Right renal cortex interstitium (tissue), 3 donors: ENCODE measurements at places on chromosomes 3 and 15. TPM values are rescaled to one million over a fixed set of nuclear protein-coding genes. Genes with fewer than 3 reads are reported as not detected.

C3orf85 gene
- polyA plus RNA-seq: 19.4 TPM

EXD1 gene
- polyA plus RNA-seq: not detected

GOLGA8G gene
- polyA plus RNA-seq: not detected

PRICKLE2 gene
- 19.0 TPM for polyA plus RNA-seq

TMEM158 gene
- polyA plus RNA-seq: 5.4 TPM

NECTIN3 gene
- 42.4 TPM for polyA plus RNA-seq

TJP1 gene
- 177 TPM for polyA plus RNA-seq

DNA sequence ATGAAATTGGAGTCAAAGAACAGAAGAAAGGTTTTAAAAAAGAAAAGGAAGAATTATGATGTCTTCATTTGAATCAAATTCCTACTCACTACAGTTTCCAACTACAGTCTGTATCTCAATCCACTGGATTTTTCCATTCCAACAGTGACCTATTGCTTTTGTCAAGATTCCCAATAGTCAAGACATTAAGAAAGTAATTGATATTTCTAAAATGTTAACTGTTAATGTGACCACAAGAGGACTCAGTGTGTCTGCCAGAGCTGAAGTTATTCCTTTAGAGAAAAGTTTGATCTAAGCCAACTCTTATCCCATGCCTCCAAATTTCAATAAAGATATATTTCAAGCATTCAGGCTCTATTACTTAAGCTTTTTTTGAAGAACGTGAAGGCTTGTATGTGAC lies 163.2 kb downstream of the CACNA1D start:
- DNase-seq: no peak

DNA sequence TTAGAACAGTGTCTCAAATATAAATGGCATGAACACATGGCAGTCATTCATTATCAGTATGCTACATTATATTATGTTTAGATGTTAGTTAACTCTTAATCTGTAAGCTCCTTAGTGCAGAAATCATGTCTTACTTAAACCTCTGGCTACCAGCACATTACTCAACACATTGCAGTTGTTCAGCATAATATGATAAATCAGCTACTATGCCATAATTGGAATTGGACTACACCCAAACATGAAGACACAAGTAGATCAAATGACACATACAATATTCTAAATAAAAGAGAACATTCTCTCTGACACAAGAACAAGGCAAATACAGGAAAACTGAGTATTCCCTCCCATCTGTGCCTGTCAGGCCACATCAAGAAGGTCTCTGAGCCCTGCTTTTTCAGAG lies 116.1 kb downstream of the PCCB start:
- no peak for DNase-seq

- DNase-seq: no peak
Observed at GRCh38 chr3:57078635-57079473, 18.4 kb downstream of the SPATA12 start.

DNA sequence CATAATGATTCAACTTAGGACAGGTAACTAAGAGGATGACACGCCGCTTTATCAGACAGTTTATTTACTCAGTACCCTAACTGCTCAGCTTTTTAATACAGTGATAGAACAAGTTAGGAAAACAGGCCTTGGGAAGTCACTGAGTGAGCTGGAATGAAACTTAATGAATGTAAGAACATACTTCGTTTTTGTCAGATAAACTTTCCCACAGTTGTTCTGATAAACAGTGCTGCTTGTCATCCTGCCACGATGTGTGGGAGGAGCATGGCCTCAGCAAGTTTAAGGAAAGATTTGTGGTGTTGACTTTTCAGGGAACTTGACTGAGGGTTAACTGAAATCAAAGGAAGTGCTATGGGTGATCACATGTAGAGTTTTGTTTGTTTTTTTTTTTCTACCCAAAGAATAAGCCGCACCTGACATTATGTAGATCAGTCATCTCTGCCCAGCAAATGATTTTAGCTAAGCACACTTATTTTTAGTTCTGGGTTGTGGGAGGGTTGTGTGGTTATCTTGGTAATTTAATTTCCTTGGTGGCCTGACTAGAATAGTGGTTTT lies 5.6 kb upstream of the P2RY14 start:
- DNase-seq: no peak

DNA sequence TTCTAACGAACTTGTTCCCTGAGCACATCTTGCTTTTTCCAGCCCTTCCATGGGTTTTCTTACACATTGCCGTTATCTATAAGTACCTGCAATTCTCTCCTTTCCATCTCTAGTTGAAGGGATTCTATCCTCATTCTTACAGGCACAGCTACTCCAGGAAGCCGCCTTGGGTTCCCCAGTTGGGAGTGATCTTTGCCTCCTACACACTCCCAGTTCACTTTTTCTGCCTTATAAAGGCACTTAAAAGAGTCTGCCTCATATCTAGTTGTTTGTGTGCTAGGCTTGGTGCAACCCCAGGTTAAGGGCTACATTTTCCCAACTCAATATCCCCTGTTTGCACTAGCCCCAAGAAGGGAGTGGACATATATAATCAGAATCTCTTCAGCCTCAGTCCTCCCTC lies 44.0 kb upstream of the IREB2 start:
- DNase-seq: no peak

DNA sequence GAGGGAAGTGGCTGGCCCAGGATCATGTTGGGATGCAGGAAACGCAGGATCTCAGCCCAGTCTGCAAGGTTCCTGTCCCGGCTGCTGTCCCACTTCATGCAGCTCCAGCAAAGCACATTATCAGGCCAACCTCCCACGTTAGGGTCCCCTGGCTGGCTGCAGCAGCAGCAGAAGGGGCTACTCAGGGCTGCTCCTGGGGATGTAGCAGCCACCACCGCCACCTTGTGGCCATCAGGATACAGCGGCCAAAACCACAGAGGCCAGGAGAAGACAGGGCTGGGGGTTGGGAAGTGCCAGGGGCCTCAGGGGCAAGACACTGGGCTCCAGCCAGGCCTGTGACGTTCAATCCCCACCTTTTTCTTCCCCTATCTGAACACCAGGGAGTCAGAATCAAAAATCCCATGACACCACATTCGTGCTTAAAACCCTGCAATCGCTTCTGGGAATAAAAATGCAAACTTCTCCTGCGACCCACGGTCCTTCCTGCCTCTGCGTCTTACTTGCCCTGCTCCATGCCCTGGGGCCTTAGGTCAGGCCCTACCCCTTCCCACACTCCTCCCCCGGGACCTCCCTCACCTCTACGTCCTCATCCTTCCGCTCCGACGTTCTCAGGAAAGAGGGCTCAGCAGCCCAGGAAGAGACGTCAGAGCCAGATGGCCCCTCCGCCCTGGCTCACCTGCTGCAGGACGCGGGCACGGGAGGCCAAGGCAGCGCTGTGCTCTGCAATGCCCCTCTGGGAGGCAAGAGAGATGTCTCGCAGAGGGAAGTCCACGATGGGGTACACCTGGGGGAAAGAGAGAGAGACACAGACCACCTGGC lies 21.5 kb downstream of the SSUH2 start:
- DNase-seq: peak; percentile 68

GRCh38 chr3:182697345-182697919 lies 95.9 kb upstream of the ATP11B start:
- no peak for DNase-seq

DNA sequence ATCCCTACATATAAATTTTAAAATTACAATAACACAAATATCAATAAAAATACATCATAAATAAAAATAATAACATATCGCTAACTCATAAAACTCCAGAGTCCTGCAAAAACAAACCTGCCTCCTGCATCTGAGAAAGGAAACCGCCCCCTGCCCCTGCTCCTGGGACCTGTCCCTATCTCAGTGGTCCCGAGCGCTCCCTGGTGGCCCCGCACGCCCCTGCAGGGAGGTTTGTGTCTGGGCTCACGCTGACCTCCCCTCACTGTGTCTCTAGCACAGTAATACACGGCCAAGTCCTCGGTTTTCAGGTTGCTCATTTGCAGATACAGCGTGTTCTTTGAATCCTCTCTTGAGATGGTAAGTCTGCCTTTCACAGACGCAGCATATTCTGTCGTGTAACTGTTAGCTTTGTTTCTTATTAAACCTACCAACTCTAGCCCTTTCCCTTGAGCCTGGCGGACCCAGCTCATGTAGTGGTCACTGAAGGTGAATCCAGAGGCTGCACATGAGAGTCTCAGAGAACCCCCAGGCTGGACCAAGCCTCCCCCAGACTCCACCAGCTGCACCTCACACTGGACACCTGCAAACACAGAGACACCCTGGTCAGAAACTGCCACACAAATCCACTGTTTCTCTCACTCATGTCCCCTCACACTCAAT lies 554.1 kb downstream of the GOLGA6L6 start:
- no peak for DNase-seq

DNA sequence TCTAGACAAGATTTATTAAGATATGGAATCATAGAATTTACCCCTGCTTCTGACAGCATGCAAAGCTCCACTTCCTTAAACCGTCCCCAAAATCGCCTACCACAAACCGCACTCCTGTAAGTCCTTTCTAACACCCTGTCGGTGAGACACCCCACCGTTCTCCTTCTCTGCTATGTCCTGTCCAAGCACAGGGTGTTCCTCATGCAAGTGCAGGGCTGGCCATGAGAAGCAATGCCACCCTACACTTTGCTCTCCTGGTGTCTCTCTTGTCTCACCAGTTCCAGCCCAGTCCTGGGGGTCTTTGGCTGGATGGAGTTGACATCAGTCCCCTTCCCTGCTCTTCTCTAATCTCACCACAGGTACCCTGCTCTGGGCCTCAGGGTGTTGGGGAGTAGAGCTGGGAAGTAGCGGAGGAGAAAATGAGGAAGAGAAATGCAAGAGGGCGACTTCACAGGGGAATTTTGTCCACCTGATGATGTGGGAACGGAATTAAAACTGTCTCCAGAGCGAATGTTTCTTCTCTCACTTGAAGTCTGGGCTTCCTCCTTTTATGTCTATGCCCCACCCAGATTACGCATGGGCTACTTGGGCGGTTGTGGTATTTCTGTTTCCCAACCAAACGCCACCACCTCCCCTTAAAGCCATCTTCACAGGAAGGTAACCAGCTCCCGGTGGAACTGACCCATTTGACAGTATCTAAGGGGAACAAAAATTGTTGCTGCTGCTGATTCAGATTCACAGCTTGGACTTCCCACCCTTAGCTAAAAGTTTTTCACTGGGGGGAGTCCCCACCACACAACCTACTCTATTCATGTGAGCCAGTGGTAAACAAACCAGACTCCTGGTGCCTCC lies 49.9 kb downstream of the CASR start:
- no peak for DNase-seq

GRCh38 chr15:70301396-70301795 lies 203.7 kb upstream of the TLE3 start:
- DNase-seq: no peak

DNA sequence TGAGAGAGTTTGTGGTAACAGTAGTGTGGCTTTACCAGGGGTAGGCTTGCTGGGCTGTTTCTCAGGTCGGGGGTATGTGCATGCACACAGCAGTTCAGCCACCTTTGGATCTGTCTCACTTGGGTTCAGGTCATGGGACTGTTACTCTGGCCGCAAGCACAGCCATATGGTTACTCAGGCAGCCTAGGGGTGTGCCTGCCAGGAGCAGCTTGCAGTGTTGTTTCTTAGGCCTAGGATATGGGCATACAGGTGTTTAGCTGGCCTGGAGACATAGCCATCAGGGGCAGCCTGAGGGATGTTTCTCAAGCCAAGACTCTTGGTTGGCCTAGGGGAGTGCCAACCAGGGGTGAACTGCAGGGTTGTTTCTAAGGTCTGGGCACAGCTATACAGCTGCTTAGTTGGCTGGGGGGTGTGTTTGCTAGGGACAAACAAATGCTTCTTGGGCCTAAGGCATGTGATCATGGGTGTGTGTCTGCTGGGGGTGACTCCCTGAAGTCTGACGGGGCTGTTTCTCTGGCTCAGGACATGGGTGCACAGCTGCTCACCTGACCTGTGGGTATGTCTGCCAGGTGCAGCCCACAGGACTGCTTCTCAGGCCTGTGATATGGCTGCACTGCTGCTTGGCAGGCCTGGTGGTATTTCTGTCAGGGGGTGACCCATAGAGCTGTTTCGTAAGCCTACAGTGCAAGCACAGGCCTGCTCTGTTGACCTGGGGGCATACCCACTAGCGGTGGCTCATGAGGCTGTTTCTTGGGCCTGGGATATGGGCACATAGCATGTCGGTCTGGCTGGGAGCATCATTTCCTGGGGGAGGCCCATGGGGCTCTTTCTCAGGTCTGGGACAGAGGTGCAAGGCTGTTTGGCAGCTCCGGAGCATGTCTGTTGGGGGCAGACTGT lies 168.0 kb upstream of the THRB start:
- no peak for DNase-seq

GRCh38 chr3:113151461-113152031 lies 59.8 kb upstream of the BOC start:
- peak; percentile 76 for DNase-seq

DNA sequence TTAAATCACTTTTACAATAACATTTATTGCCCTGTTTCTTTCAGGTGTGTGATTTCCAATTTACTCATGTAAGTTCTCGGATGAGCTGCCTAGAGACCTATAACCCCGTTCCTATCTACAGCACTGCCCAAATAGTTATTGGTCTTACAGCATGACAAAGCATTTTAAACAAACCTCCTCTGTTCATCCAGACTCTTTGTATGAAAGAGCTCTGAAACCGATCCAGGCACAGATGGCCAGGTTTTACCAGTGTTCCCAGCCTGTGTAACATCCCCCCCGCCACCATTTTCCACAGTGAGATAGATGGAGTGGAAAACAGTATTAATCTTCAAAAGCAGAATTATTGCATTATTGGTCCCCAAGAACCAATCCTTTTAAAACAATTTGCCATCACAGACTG lies 59.0 kb upstream of the SPTSSB start:
- DNase-seq: no peak

- no peak for DNase-seq
Observed at GRCh38 chr3:78277801-78278200, 1237.9 kb downstream of the ROBO2 start.

GRCh38 chr3:142046320-142047020 lies 102.9 kb downstream of the TFDP2 start:
- no peak for DNase-seq

DNA sequence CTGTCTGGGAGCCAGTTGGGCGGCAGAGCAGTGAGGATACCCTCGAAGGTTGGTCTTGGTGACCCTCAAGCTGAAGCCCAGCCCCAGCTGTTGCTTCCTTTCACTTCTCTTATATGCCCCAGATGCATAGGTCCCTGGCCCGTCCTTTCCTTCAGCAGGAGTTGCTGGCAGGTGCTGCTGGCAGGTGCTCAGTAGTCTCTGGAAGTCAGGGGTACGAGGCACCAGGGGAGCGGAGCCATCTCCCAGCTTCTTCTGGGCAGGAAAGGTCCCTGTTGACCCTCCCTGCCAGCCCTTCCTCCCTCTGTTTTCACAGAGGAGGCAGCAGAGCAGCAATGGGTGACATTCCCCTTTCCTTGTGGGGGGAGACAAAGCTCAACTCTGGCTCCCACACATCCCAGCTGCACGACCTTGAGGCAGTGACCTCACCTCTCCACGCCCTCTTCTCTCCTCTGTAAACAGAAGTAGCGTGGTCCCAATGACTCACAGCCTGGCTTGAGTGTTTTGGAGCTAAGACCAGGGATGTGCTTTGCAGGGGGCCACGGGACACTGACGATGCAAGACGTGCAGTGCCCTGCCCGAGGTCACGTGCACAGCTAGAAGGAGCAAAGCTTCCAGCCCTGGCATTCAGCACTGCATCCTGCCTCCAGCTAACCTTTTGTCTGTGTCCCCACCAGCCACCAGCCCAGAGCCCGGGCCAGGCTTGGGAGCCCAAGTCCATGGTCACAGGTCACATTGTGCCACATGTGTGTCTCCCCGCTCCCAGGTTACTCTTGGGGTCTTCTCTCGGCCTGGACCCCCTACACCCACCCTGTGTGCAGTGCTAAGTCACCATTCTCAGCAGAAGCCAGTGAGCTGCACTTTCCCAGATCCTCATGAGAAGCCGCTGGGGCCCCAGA lies 49.7 kb downstream of the SLC6A6 start:
- no peak for DNase-seq

- no peak for DNase-seq
Observed at GRCh38 chr3:61645148-61645547, 83.8 kb downstream of the PTPRG start.
